ENCODE measurements at places on chromosomes 3 and 15.
A peak's percentile ranks its signal among the peaks of the same experiment; 100 is the strongest.

DNA sequence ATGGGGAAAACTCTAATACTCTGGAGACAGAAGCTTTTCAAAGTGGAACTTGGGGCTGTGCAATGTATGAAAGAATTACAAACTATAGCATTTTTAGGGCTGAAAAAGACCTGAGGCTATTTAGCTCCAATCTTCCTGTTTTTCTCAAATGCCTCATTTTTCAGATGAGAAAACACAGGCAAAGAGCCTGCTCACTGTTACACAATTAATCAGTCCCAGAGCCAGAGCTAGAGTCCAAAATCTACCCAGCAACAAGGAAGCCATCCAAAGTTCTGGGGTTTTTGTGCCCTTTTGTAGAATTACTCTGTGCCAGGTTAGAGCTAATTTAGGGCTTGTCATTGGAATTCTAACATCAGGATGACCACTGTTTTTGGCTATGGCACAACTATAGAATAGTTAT, 45.5 kb downstream of the GPR149 start:
- DNase-seq = no peak

DNA sequence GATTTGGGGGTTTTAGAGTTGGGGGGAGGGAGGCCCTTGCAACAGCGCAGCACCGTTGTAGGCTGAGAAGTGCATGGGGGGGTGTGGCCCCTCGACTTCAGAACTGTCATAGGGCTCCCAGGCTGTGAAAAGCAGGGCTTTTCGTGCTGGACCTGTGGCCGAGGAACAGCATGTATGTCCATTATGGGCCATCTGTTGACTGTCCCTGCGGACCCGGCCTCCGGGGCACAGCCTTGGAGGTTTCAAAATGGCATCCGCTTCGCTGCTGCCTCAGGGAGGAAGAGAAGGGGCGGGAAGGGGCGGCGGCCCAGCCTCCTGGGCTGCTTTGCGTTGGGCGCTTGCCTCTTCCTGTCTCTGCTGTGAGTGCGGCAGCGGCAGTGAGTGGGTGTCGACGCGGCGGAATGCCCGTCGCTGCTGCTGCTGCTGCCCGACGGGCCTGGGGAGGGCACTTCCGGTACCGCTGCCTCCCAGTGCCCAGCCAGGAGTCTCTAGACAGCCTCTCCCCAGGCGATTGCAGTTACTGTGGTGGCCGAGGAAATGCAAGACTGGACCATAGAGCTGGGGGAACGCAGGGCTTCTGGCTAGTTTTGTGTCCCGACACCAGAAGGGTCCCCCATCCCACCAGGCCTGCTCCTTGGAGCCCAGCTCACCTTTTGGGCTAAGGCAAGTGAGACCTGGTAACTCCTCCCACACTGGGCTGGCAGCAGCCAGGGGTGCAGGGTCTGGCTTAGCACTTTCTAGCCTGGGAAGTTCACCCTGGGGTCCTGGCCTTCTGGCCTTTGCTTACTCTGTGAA, 1.9 kb downstream of the GNAI2 start:
- peak; percentile 93 for DNase-seq

GRCh38 chr3:4981294-4981664, 2.0 kb downstream of the BHLHE40 start:
- no peak for DNase-seq

DNA sequence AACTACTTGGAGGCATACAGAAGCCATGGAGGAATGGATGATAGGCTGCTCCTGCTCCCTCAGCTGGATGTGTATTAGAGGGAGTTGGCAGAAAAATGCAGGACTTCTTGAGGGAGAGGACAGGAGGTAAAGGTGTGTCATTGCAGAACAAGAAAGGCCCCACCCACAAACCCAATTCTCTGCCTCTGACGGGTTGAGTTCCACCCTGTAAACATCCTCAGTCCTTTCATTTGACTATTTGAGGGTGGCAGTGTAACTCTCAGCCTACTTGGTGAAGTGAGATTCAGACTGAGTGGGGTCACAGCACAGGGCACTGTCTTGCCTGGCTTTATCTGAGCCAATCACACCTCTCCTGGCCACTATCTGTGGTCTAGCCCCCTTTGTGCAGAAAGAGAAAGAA, at the start of gene TPRG1:
TPRG1 (plus strand) TSS at position 265 of the 400 bp plus-strand sequence. CDS start 35,414 bp downstream, outside the sequence.
- DNase-seq = no peak

GRCh38 chr3:25707268-25707926, 42.7 kb upstream of the TOP2B start:
- DNase-seq = no peak

- no peak for DNase-seq
These were observed 57.2 kb downstream of the EFCAB12 start for GRCh38 chr3:129371041-129371826.

- no peak for DNase-seq
These were observed 79.5 kb upstream of the ZNF385D start for GRCh38 chr3:21830541-21830940.

- DNase-seq = peak; percentile 84
These were observed 28.0 kb upstream of the LACTB start for GRCh38 chr15:63093486-63094205.

GRCh38 chr3:158395421-158395820, 175.6 kb upstream of the MLF1 start:
- DNase-seq = no peak

GRCh38 chr3:110236976-110237610, 834.5 kb upstream of the NECTIN3 start:
- DNase-seq = no peak
